ENCODE measurements at places on chromosomes 7 and 10.

GRCh38 chr10:23253780-23254179 lies 61.7 kb downstream of the PTF1A start:
- no peak for DNase-seq

- DNase-seq = no peak
These were observed 483 bp downstream of the GDF10 start for GRCh38 chr10:47300429-47300931.

DNA sequence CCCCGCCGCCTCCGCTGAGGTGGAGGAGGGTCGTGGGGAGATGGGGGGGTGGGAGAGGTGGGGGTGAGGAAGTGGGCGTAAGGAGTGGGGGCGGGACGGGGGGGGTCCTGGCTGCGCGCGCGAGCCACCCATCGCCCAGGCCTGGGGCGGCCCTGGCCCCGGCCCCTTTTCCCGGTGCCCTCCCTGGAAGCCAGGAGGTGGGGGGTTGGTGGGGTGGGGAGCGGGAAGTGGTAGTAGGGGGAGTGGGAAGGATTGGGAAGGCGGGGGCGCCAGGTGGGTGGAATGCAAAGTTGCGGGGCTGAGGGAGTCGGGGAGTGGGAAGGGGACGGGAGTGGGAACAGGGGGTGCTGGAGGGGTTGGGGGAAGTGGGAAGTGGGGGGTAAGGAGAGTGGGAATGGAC lies 319 bp upstream of the MMD2 start:
- no peak for DNase-seq

GRCh38 chr10:7317786-7318446 lies 92.9 kb downstream of the SFMBT2 start:
- no peak for DNase-seq

GRCh38 chr7:74587435-74588126 lies 69.9 kb upstream of the GTF2I start:
- DNase-seq = peak; percentile 99

DNA sequence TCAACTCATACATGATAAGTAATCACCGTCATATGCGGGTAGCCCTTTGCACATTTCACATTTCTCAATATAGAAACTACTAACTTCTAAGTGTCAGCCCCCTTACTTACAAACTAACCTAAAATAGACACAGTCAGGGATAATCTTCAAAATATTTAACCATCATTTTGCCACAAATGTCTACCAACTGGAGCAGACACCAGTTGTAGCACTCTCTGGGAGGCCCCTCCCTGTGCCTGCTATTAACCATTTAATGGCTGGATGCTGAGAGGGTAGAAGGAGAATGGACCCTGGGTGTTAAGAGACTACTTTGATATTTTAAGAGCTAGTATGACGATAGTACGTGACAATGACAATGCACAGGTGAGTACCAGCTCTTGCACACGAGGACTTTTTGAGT lies 116.4 kb downstream of the SORBS1 start:
- DNase-seq = no peak

GRCh38 chr10:52786098-52786497 lies 13.5 kb upstream of the MBL2 start:
- no peak for DNase-seq

DNA sequence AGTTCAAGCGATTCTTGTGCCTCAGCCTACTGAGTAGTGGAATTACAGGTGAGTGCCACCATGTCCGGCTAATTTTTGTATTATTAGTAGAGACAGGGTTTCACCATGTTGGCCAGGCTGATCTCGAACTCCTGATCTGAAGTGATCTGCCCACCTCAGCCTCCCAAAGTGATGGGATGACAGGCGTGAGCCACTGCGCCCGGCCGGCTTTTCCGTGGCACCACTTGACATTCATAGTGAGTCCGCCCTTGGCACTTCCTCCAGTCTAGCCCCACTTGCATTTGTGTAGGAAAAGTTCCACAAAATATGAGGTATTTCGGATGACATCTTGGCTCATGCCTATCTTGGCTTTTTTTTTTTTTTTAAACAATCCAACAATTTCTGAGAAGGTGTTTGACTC lies 128.1 kb upstream of the ACBD5 start:
- no peak for DNase-seq

- DNase-seq = no peak
These were observed 183.2 kb upstream of the TRIM24 start for GRCh38 chr7:138276891-138277290.

DNA sequence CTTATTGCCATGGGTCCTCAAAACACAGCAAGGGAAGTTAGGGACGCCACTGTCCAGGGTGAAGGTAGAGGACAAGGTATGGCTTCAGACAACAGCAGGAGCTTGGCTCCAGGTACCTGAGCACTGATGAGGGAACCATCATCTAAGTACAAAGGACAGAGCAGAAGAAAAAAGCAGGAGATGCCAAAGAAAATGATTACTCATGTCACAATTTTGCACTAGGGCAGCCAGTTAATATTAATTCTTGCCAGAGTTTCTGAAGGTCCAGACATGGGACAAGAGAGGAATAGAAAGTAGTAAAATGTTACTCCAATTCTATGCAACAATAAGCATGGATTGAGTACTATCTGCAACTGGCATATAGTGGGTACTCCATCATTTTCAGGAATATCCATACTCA lies 14.1 kb downstream of the PTN start:
- no peak for DNase-seq

All from COLO829 (cell line).